ENCODE measurements at places on chromosomes 3 and 15.

GRCh38 chr15:59306520-59307164 is 66.0 kb downstream of the MYO1E start:
- DNase-seq: no peak
- peak overlapping the region; percentile 40 for H3K27ac ChIP-seq
- H3K27me3 ChIP-seq: no peaks in the 10 kb centered on the region
- H3K4me1 ChIP-seq: peaks cover 18% of the 10 kb centered on the region
- no peak overlapping the region for H3K4me3 ChIP-seq
- no peaks in the 10 kb centered on the region for H3K36me3 ChIP-seq

DNA sequence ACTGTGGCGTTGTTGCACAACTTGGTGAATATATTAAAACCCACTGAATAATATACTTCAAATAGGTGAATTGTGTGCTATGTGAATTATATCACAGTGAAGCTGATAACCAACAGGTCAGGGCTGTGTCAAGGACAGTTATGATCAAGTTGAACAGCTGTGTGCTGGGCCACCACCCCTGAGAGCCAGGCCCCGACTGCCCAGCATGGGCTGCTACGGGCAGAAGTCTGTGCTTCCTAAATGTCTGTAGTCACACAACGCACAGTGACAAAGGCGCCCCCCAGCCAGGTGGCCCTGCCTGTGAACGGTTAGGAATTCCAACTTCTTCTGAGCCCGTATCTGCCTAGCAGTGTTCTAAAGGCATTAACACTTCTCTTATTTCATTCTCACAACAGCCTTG is 32.8 kb downstream of the TKT start:
- peaks cover 6% of the 10 kb centered on the region for H3K4me1 ChIP-seq
- DNase-seq: no peak
- H3K27ac ChIP-seq: peak overlapping the region; percentile 84
- peaks cover 38% of the 10 kb centered on the region for H3K36me3 ChIP-seq

- no peaks in the 10 kb centered on the region for H3K27me3 ChIP-seq
- no peak overlapping the region for H3K27ac ChIP-seq
- no peak for DNase-seq
These were observed 254.3 kb upstream of the CHRNA7 start for GRCh38 chr15:31776039-31776438.

DNA sequence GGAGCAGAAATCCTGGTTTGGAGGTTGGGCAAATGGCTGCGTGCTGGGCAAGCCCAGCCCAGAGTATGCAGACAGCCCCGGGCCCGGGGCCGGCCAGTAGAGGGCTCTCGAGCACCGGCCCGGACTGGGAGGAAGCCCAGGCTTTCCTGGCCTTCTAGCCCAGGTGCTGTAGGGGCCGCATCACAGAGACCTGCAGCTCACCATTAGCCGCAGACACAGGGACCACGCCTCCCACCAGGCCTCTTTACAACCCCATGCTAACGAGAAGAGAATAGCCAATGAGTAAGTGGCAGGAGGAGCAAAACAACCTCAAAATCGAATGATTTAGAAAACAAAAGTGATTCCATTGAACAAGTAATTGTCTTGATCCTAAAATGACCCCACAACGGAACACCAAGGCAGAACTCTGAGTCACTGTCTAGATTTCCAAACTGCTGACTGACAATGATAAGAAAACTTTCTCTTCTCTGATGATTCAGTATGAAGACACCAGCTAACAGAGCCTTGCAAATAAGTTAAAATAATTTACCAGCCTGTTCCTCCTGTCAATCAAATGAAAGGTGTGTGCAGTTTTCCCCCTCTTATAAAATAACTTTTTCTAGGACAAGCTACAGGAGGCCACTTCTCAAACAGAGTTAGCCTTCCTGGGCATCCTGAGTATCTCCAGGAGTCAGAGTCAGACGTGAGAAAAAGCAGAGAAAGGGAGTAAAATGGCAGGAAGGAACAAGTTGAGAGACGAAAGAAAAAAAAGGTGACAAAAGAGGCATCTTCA is 102.2 kb downstream of the DGKG start:
- H3K27me3 ChIP-seq: peaks cover 17% of the 10 kb centered on the region
- no peak overlapping the region for H3K27ac ChIP-seq
- DNase-seq: peak; percentile 80

DNA sequence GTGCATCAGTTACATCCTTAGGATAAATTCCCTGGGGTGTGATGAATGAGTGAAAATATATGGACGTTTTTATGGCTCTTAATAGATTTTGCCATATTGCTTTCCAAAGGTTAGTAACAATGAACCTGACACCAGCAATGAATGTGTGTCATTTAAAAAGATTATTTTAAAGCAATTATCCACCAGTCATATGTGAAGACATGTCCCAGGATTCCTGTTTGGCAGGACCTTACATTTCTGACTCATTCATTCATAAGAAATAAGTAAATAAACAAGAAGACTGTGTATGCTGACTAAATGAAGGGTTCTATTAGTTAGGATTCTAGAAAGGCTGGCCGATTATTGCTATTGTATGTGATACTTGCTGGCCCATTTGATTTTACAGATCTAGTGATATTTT is 201.5 kb downstream of the SOX2 start:
- no peak overlapping the region for H3K4me3 ChIP-seq
- peaks cover 11% of the 10 kb centered on the region for H3K27me3 ChIP-seq
- DNase-seq: no peak
- peaks cover 5% of the 10 kb centered on the region for H3K4me1 ChIP-seq
- H3K36me3 ChIP-seq: no peaks in the 10 kb centered on the region

DNA sequence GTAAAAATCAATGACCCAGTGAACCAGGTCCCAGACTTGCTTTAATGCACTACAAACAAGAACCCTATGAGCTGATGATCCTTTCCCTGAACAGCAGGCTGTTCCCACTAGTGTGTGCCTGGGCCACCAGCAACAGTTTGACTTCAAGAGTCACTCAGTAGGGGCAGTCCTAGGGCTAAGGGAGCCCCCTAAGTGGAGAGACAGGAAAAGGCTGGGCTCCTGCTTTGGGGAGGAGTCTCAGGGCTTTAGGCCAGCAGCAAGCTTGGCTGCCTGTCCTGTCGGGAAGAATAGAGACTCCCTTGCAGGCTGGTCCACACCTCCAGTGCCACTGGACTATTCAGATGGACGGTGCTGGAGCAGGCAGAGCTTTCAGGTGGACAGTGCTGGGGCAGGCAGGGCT is 29.4 kb upstream of the ADCY5 start:
- peaks cover 29% of the 10 kb centered on the region for H3K27me3 ChIP-seq
- peaks cover 34% of the 10 kb centered on the region for H3K4me1 ChIP-seq
- H3K4me3 ChIP-seq: no peak overlapping the region
- no peaks in the 10 kb centered on the region for H3K36me3 ChIP-seq

DNA sequence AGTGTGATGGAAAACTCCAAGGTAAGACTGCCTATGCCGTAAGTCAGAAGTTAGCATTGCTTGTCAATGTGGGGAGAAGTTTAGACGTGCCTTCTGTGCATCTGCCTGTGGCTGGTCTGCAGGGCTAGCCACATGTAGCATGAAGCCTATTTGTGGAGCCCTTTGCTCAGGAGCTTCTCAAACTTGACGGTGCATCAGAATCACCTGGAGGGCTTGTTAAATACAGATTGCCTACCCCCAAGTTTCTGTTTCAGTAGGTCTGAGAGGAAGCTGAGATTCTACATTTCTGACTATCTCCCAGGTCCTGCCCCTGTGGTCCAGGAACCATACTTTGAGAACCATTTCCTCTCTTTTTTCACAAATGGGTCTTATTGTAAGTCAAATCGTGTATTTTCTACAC is 292.1 kb upstream of the TPM1 start:
- H3K4me1 ChIP-seq: peaks cover 20% of the 10 kb centered on the region
- peaks cover 34% of the 10 kb centered on the region for H3K36me3 ChIP-seq
- no peak overlapping the region for H3K4me3 ChIP-seq
- DNase-seq: no peak
- no peak overlapping the region for H3K27ac ChIP-seq

DNA sequence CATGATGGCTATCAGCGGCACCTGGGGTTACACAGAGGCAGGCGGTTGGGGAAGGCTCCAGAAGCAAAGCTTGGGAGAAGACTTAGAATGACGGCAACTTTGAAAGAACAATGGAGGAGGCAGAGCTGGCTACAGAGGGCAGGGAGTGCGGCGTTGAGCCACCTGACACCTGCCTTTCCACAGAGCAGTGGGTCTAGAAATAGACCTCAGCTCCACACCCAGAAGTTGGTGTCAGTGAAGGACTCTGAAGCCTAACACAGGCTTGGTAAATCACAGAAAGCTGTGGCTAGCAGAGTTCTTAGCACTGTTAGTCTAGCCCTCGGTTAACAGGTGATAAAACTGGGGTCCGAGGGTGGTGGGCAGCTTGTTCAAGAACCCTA is 23.1 kb upstream of the EHD4 start:
- H3K36me3 ChIP-seq: no peaks in the 10 kb centered on the region
- no peak overlapping the region for H3K27ac ChIP-seq
- H3K4me1 ChIP-seq: peaks cover 27% of the 10 kb centered on the region
- no peak for DNase-seq
- H3K4me3 ChIP-seq: no peak overlapping the region

GRCh38 chr15:70613271-70613670 is 150.1 kb downstream of the UACA start:
- no peak for DNase-seq
- peaks cover 20% of the 10 kb centered on the region for H3K4me1 ChIP-seq
- no peak overlapping the region for H3K4me3 ChIP-seq
- H3K36me3 ChIP-seq: no peaks in the 10 kb centered on the region
- peak overlapping the region; percentile 8 for H3K27ac ChIP-seq
- H3K27me3 ChIP-seq: peaks cover 8% of the 10 kb centered on the region

GRCh38 chr3:54949491-54950044 is 21.7 kb upstream of the LRTM1 start:
- H3K27ac ChIP-seq: no peak overlapping the region
- H3K27me3 ChIP-seq: peaks cover 13% of the 10 kb centered on the region
- DNase-seq: no peak
- H3K4me3 ChIP-seq: no peak overlapping the region
- H3K4me1 ChIP-seq: peaks cover 45% of the 10 kb centered on the region
